ENCODE measurements at places on chromosomes 6 and 20.

DNA sequence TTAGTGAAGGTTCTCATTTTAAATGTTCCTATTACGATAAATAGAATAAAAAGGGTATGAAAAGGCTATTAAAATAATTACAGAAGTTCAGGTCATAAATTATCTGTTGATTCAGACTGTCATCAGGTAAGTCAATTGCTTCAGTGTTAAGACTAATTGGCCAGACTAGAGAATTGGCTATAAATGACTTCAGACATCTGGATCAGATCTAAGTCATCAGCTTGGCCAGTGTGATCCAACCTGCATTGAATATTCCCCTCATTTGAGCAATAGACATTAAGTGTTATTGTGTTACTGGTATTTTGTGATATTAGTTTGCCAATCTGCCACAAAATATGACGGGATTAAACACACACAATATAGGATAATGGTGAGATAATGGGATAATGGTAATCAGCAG is 377.6 kb upstream of the CITED2 start:
- no peak for DNase-seq

DNA sequence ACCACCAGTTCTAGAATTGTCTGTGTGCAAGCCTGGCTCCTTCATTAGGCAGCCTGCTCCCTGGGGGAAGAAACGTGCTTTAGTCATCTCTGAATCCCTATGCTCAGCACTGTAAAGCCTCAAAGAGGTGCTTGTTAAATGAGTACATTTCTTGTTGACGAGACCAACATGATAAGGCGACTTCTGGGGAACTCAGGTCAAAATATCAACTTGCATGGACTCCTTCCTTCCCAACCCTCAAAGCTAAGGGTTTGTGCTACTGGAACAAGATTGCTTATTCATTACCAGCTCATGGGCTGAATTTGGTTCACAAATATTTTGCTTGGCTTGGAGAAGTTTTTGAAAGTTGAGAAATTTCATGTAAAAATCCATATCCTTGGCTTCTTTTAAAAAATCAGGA is 10.6 kb downstream of the KCNG1 start:
- no peak for DNase-seq

DNA sequence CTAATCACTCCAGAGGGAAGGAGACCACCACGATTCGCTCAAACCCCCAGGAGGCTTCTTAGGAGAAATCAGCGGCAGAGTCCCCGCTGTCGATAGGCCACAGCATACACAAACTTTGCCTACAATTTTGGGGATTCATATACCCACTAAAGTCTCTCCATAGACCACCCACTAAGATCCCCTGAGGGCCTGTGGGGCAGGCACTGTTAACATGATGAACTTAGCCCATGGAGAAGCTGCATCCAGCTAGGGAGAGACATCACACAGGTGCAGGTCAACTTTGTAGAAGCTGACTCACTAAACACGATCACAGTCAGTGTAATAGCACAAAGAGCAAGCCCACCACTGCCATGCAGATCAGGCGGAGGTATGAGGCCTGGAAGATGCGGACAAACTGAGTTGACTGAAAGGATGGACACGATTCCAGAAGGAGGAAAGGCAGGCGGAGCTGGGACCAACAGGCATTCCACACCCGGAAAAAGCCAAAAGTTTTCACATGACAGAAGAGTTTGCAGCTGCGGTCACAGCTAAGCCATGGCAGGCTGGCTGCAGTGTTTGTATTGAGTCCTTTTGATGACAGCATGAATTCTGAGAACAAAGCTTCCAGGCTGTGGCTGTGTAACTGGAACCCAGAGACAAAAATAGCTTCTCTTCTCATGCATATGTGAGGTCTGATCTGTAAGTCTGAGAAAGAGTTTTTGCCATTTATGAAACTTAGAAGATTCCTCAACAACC is 75.7 kb upstream of the QKI start:
- DNase-seq: peak; percentile 61

DNA sequence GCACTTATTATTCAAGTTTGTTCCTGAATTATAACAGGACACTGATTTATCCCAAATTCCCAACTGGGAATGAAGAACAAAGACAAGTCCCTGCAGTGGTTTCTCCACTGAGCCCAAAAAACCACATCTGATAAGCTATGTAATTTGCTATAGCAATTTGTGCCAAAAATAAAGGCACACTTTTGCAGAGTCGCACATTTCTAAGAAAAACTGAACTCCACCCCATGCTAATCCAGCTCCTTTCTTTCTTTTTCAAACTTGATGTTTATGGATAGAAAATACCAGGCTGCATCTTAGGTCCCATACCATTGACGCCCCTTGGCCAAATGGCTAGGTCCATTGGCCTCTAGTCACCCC is 170.2 kb upstream of the CITED2 start:
- no peak for DNase-seq

DNA sequence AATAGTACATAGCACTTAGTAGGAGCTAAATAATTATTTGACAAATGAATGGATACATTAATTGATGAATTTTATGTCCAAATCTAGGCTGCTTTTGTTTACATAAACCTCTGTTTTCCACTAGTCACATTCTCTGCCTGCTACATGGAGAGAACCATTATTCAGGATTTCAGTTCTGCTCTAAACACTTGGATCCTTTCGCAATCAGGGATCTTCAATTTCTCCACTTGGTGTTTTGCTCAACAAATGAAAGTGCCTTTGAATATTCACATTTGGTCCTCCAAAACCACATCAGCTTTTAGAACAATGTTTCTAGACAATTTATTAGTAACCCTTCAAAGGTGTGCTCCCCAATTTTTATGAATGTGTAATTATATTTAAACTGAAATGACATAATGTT is 30.6 kb upstream of the HLA-DQB1 start:
- no peak for DNase-seq

- DNase-seq: no peak
Observed at GRCh38 chr6:24566020-24566767, 71.4 kb downstream of the ALDH5A1 start.

DNA sequence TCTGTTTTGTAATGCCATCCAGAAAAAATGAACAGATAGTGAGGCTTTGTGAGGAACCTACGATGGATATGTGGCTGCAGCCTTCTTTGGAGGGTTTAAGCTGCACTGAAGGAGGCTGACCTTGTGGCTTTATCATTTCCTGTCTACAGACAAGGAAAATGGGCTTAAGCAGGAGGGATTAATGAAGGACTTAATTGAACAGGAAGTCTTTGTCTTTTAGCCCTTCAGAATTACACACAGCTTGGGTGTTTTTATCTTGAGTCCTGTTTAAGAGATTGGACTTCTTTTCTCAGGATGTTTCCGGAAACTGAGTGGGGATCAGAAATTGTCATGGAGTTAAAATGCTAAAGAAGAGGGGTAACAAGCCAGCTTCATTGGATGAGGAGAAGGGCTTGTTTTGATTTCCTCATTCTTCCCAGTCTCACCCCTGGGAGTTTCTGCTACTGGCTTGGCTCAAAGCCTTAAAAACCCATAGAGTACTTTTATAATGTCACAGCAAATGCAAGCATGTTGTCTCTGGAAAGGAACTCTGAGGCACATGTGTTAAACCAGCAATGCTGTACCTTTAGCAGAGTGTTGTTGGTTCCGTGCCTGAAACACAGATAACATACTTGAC is 193.6 kb downstream of the JARID2 start:
- no peak for DNase-seq

DNA sequence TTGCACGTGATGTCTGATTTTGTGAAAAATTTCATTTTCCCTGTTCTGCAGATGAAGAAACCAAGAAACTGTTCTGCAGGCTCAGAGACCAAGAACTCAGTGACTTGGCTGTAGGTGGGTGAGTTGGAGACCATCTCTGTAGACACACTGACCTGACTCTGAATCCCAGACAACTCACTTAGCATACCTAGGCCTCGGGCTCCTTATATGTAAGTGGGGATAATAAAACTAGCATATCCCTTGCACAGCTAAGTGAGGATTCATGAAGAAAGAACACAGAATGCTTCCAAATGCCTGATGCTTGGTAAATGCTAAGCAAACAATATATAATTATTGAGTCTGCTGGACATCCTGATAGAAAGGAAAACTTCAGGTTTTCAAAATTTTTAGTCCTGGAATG is 70.8 kb downstream of the B3GAT2 start:
- DNase-seq: no peak

DNA sequence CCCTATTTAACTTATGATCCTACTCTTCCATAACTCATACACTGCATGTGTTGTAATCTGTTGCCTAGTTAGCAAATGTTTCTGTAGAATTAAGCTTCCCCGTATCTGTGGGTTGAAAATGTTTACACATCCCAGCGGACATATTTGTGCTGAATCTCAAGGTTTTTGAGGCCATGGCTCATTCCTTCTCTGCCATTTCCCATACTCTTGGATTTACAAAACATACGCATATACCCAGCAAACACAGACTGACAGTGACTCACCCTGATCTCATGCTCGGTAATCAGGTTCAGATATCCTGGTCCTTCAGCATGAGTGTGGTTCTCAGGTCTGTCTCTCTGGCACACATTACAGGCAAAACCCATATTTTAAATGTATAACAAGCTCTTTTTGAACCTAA is 58.7 kb downstream of the AGPAT4 start:
- DNase-seq: peak; percentile 92

GRCh38 chr6:105618247-105618646 is 215.4 kb upstream of the PREP start:
- no peak for DNase-seq

- no peak for DNase-seq
Observed at GRCh38 chr20:62743777-62744317, 35.2 kb downstream of the NTSR1 start.

GRCh38 chr6:25222006-25222678 is 57.0 kb upstream of the CARMIL1 start:
- no peak for DNase-seq

DNA sequence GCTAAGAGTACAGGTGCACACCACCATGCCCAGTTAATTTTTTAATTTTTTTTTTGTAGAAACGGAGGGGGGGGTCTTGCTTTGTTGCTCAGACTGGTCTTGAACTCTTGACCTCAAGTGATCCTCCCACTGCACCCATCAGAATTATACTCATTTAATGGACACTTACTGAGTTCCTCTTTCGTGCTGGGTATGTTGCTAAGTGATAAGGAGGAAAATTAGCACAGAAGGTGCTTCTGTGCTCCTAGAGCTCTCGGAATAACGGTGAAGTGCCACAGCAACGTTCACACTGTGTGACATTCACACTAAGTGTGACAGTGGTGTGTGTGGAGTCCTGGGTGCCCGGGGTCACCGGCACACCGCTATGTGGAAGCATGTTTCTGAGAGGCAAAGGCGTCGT is 32.1 kb upstream of the BMP6 start:
- DNase-seq: no peak

Data from fibroblast of pulmonary artery (primary cell).